ENCODE measurements at places on chromosomes 2 and 18. TPM values are rescaled to one million over a fixed set of nuclear protein-coding genes. Genes with fewer than 3 reads are reported as not detected.

DNA sequence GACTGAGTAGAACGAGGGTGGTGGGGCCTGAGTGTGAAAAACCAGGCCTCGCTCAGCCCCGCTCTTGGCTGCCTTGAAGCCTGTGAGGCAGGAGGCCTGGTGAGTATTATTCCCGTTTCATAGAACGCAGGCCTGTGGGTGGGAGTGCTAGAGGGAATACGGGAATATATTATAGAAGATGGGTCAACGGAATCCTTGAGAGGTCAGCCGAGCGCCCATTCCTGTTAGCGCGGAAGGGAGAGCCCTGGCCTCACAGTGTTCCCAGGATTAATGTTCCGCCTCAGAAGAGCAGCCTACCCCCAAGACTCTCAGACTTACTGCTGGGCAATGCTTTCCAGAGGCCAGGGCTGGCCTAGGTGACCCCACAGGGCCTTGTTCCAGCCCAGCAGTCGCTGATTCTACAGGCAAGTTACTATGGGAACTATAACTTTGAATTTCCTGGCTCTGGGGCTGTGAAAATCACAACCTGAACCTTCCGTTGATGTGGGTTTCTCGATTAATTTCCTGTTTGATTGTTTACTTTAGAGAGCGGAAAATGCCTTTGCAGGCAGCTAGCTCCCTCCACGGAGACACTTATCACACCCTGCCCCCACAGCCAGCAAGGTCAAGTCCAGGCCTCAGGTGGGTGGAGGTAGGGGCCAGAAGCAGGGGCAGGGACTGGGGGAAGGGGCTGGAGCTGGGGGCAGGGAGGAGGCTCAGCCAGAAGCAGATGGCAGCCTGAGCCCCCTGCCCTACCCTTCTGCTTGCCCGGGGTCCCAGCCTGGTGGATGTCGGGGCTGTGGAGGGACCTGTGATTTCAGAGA, 108.3 kb downstream of the SMAD7 start:
- peak; percentile 28 for DNase-seq

- DNase-seq, result no peak
Observed at GRCh38 chr18:9410515-9410914, 64.8 kb upstream of the RALBP1 start.

IL18R1 gene
- 0.51 TPM for total RNA-seq

DNA sequence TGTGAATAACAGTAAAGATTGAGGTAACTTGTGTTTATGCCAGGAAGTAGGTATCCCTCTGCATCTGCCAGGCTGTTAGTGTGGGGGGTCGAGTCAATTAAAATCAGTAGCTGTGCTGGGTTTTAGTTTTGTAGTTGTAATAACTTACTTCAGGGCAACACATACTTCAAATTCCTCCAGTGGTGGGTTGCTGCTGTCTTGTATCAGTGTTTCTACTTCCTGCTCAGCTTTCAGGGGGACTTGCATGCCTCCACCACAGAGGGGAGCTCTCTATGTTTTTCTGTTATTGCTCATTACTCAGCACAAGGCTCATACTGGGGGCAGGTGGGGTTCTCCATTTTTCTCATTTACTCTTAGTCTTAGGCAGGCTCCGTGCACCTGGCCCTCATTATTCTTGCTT, 136.8 kb downstream of the CAPN13 start:
- DNase-seq, result no peak

- DNase-seq, result no peak
Observed at GRCh38 chr18:62928326-62928725, 213.0 kb downstream of the PHLPP1 start.

GRCh38 chr2:161019311-161019710, 140.9 kb upstream of the TANK start:
- DNase-seq, result no peak

GRCh38 chr2:26807788-26808460, 22.1 kb downstream of the CENPA start:
- peak; percentile 18 for DNase-seq

- no peak for DNase-seq
Observed at GRCh38 chr2:240170354-240170735, 29.9 kb upstream of the OTOS start.

- DNase-seq, result peak; percentile 7
Observed at GRCh38 chr18:22711192-22711685, 221.9 kb upstream of the RBBP8 start.

- no peak for DNase-seq
Observed at GRCh38 chr2:106960683-106961161, 74.8 kb upstream of the ST6GAL2 start.

WNT6 gene
- not detected for total RNA-seq

RTP5 gene
- not detected for total RNA-seq

CXCR1 gene
- not detected for total RNA-seq

BOK gene
- total RNA-seq, result 110 TPM

DNA sequence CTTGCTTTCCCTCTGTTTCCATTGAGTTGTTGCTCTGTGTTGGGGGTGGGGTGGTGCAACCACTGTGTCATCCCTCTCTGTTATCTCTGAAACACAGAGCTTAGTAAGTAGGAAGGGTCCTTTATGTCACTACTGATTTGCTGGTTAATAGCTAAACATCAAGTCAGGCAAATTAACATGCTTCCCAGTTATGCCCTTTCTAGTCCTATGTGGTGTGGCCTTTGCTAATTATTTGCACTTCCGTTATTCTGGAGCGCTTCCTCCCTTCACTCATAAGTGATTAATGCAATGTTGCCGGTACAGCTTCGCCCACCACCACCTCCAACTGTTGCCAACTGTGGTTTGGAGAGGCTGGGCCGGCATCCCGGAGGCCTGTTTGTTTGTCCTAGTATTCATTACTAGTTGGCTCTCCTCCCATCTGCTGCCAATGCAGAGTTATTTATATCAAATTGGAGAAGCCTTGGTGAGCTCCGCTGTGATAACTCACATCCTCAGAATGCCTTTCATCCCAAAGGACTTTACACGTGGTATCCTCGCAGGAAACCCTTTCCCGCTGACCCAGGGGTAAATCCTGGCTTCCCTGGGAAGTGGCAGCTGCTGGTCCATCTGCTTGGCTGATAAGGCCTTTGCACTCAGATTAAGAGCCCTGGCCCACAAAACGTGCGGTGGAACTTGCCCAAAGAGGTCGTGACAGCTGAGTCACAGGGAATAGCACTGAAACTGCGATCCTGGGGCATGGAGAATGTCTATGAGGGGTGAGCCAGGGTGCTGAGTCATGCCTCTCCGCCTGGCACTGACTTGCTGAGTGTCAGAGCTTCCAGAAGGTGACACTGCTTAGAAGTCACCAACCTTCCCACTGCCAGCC, 72.0 kb upstream of the ZCCHC2 start:
- peak; percentile 60 for DNase-seq

XRCC5 gene
- total RNA-seq, result 365 TPM

DNA sequence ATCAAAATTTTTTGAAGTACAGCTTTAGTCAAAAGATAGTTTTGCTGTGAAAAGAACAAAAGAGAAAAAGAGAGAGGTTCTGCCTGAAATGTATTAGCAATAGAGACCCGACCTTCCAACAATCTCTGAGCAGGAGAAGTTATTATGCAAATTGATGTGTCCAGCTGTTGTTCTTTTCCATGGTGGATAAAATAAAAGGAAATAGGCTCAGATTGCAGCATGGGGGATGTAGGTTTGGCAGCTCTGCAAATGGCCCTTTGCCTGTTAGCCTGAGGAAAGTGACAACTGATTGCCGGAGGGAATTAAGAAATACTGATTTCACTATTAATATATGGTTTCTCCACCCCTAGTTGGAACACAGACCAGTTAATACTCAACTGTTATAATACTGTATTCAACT, 1283.2 kb upstream of the NXPH2 start:
- no peak for DNase-seq

ALPG gene
- total RNA-seq, result not detected

RNU2-63P gene
- total RNA-seq, result 6.9 TPM

DNA sequence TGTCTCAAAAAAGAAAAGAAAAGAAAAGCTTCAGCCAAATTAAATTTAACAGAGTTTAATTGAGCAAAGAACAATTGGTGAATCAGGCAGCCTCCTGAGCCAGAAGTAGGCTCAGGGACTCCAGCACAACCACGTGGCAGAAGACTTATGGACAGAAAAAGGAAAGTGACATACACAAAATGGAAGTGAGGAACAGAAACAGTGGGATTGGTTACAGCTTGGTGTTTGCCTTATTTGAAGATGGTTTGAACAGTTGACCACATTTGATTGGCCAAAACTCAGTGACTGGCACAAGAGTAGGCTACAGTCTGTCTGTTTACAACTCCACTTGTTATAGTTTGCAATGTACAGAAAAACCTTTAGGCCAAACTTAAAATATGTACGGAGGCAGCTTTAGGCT, 83.1 kb downstream of the SOCS6 start:
- no peak for DNase-seq

TUBA3E gene
- total RNA-seq, result not detected

UGT1A10 gene
- total RNA-seq, result not detected

RAB6C gene
- total RNA-seq, result 1.4 TPM

- DNase-seq, result no peak
Observed at GRCh38 chr2:61161888-61162287, at the start of gene C2orf74. Gene C2orf74, plus strand, starts transcription at chr2:61162188. Its CDS starts 327 bp downstream, at chr2:61162515.

ZSCAN30 gene
- total RNA-seq, result 30.0 TPM

CFC1 gene
- 1.2 TPM for total RNA-seq

GRCh38 chr2:176664478-176664877, 395.2 kb downstream of the MTX2 start:
- DNase-seq, result no peak

GRCh38 chr2:224395620-224396390, 6.1 kb downstream of the FAM124B start:
- DNase-seq, result no peak

- no peak for DNase-seq
Observed at GRCh38 chr18:33706391-33706790, 128.4 kb downstream of the ASXL3 start.

- DNase-seq, result no peak
Observed at GRCh38 chr18:32335228-32335627, 135.5 kb downstream of the GAREM1 start.

DNA sequence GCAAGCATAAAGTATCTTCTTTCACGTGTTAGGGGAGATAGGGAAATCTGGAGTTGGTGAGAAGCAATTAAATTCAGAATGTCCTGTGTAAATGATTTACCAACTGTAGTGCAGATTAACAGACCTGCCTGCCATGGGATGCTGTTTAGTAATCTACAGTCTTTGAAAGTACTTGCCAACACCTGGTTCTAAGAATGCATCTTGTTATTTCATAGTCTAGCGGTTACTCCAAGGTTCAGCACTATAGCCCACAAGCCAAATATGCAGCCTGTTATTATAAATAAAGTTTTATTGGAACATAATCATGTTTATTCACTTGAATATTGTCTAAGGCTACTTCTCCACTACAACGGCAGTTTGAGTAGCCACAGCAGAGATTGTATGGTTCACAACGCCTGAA, 100.8 kb downstream of the OSBPL6 start:
- DNase-seq, result no peak

ASB18 gene
- not detected for total RNA-seq

DNA sequence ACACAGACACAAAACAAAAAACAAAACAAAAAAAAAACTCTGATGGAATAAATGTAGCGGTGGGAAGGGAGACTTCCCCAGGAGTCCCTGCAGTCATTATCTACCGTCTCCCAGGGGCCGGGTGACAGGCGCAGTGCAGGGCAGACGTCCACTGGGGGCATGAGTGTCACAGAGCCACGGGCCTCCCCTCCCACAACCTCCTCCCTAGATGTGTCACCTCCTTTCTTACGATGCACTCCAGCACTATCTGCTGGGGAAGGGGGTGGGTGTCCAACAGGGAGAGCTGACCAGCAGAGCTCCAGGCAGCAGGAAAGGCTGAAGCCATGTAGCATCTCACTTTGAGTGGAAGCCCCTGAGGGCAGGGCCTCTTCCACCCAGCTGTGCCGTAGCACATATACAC, 84.5 kb downstream of the LONRF2 start:
- DNase-seq, result no peak

LHCGR gene
- not detected for total RNA-seq

- DNase-seq, result no peak
Observed at GRCh38 chr18:26489881-26490280, 58.5 kb downstream of the KCTD1 start.

DHRS9 gene
- total RNA-seq, result not detected

- DNase-seq, result no peak
Observed at GRCh38 chr18:45551142-45551815, 64.0 kb upstream of the SLC14A2 start.

CPO gene
- not detected for total RNA-seq

DNA sequence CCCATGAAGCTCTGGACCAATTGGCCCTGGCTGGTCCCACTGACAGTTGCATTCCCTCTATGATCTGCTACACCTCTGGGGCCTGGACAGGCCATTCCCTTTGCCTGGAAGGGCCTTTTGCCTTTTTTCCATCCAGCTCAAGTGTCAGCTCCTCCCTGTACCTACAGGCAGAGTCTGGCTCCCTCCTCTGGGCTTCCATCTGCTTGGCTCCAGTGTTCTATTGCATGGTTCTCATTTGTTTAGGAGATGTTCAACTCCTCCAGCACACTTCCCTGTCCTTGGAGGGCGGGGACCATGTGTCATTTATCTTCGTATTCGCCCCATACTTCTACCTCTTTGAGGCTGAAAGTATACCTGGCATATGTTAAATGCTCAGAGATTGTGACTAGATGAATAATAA, 61.1 kb downstream of the PRKCE start:
- no peak for DNase-seq

CHN1 gene
- 26.3 TPM for total RNA-seq

GRCh38 chr2:237207646-237208045, 122.0 kb downstream of the COPS8 start:
- no peak for DNase-seq

SH3RF3 gene
- 12.8 TPM for total RNA-seq

SULT1C2 gene
- total RNA-seq, result 0.85 TPM

PPM1G gene
- 127 TPM for total RNA-seq

DNA sequence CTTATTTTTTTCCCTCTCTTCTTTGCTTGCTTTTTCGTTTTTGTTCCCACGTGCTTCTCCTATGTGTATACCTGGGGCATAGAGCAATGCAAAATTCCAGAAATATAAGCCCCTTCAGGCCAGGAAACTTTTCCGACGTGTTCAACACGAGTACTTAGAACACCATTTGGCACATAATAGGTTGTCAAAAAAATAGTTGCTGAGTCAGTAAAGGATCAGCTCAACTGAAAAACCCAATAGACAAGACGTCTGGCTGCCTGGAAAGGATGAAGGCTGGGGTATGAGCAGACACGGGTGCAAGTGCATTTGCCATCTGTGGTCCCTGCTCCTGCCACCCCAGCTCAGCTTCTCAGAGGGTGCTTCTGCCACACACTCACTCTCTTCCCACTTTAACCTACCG, 823.0 kb upstream of the SOX11 start:
- DNase-seq, result no peak

GRCh38 chr2:10033251-10034006, 9.9 kb upstream of the KLF11 start:
- DNase-seq, result no peak

CCDC138 gene
- total RNA-seq, result 7.6 TPM

NT5C1B gene
- total RNA-seq, result not detected

Measured in endothelial cell (in vitro differentiated cells).